ENCODE measurements at places on chromosomes 2 and 18. TPM values are rescaled to one million over a fixed set of nuclear protein-coding genes. Genes with fewer than 3 reads are reported as not detected.

GRCh38 chr2:214180686-214181085 is 230.2 kb upstream of the VWC2L start:
- DNase-seq, result no peak

DNA sequence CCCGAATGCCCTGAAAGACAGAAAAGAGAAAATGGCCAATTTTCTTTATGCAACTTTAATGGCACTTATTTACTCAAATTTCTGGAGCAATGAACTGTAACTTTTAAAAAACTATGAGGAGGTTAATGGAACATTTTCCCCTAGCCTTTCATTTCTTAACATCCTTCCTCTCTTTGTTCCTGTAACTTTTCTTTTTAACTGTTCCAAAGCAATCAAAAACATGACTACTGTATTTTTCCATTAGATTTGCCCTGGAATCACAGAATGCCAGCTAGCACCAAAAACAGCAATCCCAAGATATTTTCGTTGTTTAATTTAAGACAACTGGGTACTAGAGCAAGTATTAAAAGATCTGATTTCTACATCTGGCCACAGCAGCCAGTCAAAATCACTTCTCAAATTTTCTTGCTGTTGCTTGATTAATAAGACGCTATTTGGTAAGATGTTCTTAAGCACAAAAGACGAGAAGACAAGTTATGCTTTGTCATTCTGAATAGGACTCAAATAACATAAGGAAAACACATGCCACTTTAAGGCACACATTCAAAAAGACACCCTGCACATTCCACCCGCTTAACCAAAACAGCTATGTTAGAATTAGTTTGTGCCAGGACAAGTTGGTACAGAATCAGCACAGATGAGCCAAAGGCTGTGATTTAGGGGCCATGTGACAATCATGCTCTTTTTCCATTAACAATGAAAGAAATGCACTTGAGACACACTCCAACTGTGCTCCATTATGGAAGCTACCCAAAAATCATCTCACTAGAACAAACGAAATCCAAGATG is 3.6 kb downstream of the STARD7 start:
- DNase-seq, result no peak

GRCh38 chr2:98157557-98157956 is 70.6 kb downstream of the VWA3B start:
- no peak for DNase-seq

DNA sequence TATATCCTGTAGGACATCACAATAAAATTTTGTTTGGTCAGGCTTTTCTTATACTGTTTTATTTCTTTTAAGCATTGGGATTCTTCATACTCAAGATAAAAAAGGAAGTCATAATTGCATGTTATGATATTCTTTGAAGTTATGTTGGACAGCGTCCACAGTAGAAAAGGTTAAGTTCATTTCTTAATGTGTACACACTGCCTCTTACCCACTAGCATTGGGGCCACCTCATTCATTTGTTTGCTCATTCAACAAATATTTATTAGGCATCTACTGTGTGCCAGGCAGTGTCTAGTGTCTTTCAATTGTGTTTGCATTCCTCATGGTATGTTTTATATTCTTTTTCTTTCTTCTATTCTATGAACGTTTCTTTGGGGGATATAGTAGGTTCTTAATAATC is 70.2 kb downstream of the PTPRM start:
- no peak for DNase-seq

DNA sequence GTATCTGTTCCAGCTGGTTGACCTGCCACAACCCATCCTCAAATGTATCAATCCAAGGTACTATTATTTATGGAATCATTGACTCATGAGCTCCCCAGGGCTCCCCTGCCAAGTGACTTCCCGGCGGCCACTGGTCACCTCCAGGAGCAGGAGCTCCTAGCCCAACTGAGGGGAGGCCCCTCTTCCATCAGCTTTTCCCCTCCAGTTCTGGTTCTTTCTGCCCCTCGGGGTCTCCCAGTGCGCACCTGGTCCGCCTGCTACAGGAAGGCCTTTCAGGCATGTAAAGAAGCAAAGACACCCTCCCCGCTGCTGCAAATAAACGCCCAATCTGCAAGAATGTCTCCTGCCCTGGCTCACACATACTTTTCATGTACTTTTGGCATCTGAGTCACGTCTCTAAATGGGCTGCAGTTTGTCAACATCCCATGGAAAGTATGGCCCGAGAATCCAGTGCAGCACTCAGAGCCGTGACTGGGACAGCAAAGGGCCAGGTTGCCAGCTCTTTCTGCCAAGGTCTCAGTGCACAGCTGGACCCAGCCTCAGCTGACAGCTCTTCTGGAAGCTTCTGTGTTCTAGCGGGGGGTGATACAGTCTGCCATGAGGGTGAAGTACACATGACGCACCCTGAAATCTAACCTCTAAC is 41.4 kb downstream of the KLHL29 start:
- DNase-seq, result no peak

DNA sequence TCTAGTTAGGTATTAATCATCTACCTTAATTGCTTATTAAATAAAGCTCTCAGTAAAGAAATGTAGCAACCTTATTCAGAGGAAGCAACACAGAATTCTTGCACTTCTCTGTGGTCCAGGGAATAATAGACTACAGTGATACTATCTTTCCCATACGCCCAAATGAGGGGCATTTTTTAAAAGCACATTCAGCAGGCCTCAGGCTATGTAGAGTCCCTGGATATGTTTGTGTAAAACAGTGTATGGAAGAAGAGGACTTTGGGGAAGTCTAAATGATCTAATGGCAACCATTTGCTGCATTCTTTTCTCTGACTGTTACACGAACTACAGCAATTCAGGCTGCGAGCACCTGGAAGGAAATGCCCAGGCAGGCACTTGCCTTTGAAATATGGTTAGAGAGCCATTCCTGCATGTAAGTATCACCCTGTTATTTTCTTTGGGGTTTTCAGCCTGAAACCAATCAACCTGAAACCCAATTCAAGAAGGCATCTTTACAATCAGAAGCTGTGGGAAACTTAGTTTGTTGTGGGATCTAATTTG is 1814.7 kb upstream of the CELF4 start:
- DNase-seq, result no peak

GRCh38 chr2:230124757-230125431 is 56.2 kb upstream of the SLC16A14 start:
- DNase-seq, result no peak

- DNase-seq, result no peak
Measured at GRCh38 chr2:21643180-21643579, 519.4 kb downstream of the TDRD15 start.

DNA sequence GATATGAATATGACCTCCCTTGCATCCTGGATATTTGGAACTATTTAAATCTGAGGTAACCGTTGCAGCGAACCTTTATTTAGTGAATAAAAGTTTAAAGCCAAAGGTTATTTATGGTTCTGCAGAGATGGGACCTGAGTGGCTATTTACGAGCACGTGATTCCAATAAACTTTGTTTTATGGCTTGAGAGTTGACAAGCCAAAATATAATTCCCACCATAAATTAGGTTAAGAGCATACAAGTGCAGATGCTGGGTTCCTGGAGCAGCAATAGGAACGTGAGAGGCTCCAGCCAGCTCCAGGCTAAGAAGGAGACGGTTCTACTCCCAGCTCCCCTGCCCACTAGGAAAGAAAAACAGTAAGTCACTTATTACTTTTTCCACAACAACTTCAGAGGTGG is 5.2 kb upstream of the HOXD4 start:
- no peak for DNase-seq

DNA sequence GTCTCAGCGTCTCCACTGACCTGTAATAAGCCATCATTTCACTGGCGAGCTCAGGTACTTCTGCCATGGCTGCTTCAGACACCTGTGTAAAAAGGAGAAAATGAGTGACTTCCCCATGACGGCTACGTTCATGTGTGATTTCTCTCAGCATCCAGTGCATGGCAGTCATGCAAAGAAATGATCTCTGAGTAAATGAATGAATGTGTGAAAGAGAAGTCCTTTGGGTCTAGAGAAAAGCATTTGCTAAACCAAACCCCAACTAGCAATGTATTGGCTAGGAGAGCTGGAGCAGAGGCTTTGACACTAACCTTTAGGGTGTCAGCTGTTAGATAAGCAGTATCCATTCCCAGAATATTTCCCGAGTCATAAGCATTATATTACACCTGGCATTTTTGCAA is 417 bp downstream of the IL1B start:
- no peak for DNase-seq

GRCh38 chr2:64115808-64116598 is 28.2 kb downstream of the PELI1 start:
- no peak for DNase-seq

DNA sequence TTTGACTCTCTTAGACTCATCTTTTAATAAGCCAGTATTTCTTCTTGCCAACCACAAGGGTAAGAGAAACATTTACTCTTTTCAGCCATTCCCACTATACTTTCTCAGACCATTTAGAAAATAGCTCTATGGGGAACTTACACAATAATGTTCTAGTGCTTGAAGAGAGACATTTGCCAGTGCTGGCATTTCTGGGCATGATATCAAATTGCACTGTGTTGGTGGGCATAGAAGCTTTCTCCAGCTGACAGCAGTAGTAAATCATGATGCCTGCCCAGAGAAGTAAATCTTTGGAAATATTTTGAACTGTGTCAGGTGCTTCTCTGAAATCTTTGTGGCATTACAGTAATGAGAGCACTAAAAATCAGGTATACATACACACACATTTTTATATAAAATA is 346.6 kb downstream of the CBLN2 start:
- DNase-seq, result no peak

DNA sequence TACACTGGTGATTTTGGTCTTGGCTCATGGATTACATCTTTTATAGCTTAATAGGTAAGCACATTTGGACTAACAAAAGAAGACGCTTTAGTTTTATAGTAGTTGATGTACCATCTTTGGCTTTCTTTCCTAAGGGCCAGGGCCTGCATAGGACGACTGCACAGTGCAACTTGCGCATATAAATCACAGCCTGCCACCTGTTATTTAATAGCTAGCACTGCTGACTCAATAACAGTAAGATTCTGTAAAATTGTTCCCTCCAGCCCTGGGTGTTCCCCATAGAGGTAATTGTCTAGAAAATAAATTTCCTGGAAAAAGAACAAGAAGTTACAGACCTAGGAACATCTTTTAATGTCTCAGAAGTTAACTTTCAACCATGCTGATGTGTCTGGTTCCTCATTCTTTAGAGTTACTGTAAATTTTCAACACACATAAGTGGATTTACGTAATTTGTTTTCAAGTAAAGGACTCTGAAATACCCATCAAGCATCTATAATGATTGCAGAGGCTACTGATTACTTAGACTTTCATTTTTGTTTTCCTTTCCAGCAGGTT is 594.2 kb upstream of the NXPH2 start:
- no peak for DNase-seq

GRCh38 chr18:27750014-27750413 is 426.9 kb downstream of the CDH2 start:
- DNase-seq, result peak; percentile 18

GRCh38 chr2:64661741-64662169 is 8.0 kb upstream of the SERTAD2 start:
- no peak for DNase-seq

GRCh38 chr2:104523921-104524320 is 330.0 kb upstream of the POU3F3 start:
- no peak for DNase-seq

DNA sequence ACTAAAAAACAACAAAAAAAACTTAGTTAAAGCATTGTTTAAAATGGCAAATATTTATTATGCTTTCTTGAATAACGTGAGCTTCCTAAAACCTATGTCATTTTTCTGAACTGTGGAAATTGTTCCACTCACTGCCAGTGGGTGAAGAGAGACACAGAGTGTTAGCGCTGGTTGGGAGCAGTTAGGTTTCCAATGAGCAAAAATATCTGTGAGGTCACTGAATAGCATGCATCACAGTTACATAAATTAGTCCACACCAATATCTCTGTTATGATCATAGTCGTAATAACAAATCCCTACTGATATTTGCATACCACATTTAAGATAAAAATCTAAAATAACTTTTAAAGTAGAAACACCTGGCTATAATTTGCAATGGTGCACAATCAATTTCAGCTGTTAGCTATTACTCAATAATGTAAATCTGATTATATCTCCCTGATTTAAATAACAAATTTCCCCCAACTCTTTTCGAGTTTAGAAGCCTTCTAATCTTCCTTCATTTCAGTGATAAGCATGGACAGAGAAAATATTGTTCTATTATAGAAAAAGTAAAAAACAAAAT is 1094.0 kb upstream of the KLHL29 start:
- no peak for DNase-seq

DNA sequence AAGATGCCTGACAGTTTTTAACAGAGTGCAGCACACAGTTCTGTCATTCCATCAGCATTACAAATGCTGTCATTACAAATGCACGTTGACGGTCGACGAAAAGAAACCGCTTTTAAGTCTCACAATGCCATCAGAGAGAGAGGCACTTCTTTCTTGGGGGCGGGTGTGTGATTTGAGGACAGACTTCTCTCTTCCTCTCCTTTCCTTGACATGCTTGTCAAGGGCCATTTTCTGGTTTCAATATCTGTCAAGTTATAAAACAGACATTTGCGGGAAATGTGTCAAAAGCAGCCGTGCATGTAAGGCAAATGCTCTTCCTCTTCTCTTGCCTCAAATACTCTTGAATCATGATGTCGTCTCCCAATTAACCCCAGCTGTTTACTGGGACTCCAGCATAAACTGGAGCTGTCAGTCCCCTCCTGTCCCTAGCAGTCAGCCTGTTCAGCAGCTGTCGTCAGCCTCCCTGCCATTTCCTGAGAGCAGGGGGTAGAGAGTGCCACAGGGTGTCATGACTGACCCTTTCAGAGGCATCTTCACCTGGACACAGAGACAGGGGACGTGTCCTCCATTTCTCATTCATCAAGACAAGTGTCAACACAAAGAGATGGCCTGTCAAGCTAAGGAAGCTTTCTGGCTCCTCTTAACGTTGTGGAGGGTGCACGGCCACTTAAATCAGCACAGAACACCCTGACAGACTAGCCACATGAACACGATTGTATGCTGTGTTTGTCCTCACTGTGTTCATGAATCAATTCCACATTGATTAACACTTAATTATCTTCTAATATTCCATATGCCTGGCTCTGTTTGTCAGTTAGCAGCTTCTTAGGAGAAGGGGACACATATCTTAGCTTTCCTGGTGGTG is 305.4 kb upstream of the RAB6C start:
- DNase-seq, result no peak

The C2orf81 gene
- total RNA-seq, result 0.34 TPM

The UCN gene
- total RNA-seq, result 1.4 TPM

The ANKRD30BL gene
- not detected for total RNA-seq

The RAB27B gene
- total RNA-seq, result 0.99 TPM

The IL1F10 gene
- total RNA-seq, result not detected

The TRIM43 gene
- not detected for total RNA-seq

The ARHGEF33 gene
- 0.19 TPM for total RNA-seq
